GM12878 (cell line): ENCODE measurements at places on chromosomes 7 and 10.
A peak's percentile ranks its signal among the peaks of the same experiment; 100 is the strongest.

DNA sequence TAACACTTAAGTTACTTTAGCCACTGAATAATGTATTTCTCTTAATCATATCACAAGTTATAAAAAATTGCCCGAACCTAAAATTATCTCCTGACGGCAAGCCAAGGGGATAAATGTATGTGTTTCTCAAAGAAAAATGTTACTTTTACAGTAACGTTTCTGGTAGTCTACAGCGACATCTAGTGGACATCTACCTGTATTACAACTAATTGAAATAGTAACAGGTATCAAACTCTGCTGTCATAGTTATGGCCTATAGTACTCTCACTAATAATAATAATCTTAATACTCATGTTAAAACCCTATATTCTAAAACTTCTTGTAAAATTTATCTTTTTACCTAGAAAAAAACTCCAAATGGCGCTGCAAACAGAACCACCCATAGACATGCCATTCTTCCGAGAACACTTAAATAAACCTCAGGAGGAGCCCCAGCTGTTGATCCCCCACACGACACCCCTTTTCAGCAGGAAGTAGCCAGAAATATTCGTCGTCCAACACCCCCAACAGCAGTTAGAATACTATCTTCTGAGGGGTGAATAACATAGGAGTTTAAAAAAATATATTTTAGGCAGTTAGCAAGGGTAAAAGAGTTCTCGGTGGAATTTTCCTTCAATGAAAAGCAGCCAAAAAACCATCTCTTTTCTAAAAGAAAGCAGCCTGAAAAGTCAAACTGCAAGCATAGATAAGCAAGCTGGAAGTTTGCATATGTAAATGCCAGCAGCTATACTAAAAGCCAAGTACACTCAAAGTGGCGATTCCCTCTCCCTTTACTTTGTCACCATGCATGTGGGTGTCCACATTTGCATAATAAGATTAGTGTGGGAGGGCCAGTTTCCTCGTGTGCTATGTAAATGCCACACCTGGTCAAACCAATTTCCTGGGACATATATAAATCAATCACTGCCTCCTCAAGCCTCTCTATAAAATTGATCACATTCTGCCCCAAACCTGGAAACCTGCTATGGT, 40.5 kb upstream of the ZNF107 start:
- no peak for DNase-seq

- no peak for DNase-seq
Observed at GRCh38 chr7:94266238-94266644, 128.5 kb upstream of the COL1A2 start.

DNA sequence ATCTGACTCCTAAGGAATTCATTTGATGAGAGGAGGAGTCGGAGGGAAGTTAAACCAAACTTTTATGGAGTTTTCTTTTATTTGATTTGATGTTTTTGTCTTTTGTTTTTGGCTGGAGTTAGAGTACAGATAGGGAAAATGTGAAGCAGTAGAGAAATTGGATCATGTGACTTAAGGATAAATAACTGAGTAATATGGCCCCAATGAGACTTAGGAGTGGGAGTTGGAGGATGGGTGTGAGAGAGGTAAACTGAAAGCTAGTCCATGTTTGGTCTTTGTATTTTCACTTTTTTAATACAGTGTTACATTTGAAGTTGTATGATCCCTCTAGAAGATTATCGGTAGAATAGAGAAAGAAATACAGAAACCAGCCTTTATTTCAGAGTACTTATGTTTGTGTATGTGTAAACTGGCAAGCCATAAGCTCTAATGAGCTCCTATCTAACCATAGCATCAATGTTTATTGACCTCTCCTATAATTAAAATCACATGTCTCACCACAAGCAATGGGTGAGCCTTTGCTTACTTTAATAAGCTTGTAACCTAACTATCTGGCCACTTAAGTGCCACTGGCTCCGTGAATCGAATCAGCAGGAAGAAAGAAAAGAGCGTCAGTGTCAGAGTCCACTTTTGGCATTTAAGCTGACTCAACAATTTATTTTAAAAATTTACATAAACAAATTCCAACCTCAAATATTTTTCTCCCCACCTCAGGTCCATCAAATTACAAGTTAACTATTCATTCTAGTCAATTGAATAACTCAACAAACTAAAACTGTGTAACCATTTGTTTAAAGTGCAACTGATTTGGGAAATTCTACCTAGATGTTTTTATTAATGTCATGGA, 113.8 kb downstream of the EPDR1 start:
- DNase-seq: no peak

DNA sequence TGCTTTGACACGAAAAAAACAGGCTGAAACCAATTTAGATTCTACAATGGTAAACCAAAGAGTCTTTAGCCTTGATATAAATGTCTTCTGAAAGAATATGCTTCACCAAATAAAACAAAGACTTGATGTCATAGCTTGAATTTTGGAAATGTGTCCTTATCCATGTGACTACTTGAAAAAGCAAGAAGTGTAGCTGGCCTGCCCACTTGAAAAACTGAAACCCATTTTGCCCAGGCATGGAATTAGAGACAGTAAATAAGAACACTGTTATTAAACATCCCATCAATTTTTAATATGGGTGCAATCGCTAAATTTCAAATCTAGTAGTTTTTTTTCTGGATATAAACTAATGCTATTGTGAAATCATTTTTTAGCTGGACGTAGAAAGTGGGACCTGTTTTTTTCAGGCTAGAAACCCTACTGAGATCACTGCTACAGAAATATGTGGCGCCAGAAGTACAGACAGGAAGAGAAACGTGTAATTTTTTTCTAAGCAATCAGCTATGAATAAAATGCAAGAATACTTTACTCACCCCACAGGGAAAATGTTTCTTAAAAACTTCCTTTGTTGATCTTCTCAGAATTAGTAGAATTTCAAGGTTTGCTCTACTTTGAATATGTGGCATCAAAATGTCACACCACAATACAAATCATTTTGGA, 56.7 kb downstream of the PIP4K2A start:
- DNase-seq: no peak

- DNase-seq: peak; percentile 36
Observed at GRCh38 chr7:26667514-26668133, 196.8 kb downstream of the SKAP2 start.

DNA sequence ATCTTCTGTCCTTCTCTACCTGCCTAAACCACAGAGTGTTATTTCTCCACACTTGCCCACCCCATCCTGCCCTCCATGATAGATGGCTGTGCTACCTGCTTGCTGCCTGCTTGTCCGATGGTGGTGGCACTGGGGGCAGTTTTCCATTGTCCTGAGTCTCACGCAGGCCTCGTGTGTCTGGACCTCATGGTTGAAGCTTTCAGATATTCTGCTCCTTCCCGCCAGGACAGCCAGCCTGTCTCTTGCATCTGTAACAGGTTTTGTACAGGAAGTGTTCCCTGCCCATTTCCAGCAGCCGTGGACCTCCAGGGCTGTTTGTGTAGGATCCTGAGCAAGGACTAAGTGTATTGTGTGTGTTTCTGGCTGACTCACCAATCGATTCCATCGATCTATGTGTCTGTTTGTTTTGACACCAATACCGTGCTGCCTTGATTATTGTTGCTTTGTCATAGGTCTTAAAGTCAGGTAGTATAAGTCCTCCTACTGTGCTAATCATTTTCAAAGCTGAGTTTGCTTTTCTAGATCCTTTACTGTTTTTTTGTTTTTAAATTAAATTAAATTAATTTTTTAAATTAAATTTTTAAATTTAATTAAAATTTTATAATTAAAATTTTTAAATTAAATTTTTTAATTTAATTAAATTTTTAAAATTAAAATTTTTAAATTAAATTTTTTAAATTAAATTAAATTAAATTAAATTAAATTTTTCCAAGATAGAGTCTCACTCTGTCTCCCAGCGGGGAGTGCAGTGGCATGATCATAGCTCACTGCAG, 8.5 kb downstream of the IL15RA start:
- DNase-seq: no peak

DNA sequence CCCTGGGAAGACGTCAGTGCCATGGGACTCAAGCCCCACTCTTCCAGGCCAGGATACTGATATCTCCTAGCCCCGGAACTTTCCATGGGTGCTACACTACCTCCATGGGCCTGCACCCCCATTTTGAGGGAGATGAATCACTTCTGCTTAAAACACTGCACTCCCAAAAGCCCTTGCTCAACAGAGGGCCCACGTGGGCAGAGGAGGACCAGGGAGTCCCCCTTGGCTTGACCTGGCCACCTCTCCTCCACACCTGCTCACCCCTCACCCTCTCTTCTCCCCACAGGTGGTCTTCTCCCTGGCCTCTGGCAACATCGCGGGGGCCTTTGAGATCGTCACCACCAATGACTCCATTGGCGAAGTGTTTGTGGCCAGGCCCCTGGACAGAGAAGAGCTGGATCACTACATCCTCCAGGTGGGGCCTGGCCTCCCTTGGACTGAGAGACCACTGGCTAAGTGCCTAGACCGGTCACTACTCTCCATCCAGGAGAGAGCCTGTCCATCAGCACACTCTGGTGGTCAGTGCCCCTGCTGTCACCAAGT, 19.9 kb upstream of the C10orf105 start:
- no peak for DNase-seq

GRCh38 chr7:92833024-92833765, 3.2 kb downstream of the CDK6 start:
- DNase-seq: no peak

- no peak for DNase-seq
Observed at GRCh38 chr10:6036861-6037321, 25.3 kb downstream of the IL2RA start.

- no peak for DNase-seq
Observed at GRCh38 chr10:45280113-45280760, 35.2 kb downstream of the OR13A1 start.

DNA sequence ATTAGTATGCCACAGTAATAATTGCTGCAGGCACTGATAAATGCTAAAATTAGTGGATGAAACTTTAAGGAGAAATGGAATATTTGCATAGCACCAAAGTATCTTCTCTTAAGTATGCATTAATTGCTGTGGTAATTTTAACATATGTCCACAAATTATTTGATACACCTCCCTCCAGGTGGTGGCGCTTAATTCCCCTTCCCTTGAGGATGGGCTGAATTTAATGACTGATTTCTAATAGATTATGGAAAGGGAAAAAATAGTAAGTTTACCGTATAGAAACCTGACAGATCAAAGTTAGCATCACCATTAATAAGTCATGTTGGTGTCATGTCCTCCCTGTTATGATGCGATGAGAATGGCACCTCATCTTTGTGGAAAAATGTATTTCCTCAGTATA, 519.2 kb downstream of the TFEC start:
- no peak for DNase-seq

GRCh38 chr10:3136763-3137611, 35.6 kb downstream of the PITRM1 start:
- DNase-seq: no peak

- DNase-seq: peak; percentile 21
Observed at GRCh38 chr10:89702121-89702480, 711 bp downstream of the KIF20B start.
